ENCODE measurements at places on chromosomes 2 and 18.

DNA sequence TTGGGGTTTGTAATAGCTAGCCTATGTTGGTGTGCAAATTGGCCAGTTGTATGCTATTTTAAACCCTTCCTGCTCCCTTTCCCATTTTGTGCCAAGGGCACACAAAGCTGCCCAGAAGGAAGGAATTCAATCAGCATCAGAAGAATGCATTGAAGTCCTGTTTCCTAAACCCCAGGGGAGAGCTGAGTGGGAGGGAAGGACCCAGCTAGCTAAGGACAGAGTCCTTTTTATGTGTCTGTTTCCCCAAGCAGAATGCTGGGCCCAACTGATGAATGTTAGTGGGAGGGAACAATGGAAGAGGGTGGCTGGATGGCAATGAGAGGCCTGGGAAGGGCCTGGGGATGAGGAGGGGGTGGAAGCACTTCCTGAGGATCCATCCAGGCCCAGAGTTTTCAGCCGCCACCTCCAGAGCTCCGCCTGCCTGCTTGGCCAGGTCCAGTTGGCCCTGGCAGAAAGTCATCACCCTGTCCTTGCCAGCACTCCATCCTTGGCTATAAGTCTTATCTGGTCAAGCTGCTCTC, 32.7 kb downstream of the MEX3C start:
- DNase-seq: no peak

GRCh38 chr2:134771313-134771801, 52.6 kb upstream of the TMEM163 start:
- DNase-seq: no peak

- DNase-seq: no peak
Measured at GRCh38 chr2:26574900-26575560, 66.1 kb downstream of the CIB4 start.

GRCh38 chr2:207782238-207783030, 12.7 kb upstream of the FZD5 start:
- DNase-seq: no peak

DNA sequence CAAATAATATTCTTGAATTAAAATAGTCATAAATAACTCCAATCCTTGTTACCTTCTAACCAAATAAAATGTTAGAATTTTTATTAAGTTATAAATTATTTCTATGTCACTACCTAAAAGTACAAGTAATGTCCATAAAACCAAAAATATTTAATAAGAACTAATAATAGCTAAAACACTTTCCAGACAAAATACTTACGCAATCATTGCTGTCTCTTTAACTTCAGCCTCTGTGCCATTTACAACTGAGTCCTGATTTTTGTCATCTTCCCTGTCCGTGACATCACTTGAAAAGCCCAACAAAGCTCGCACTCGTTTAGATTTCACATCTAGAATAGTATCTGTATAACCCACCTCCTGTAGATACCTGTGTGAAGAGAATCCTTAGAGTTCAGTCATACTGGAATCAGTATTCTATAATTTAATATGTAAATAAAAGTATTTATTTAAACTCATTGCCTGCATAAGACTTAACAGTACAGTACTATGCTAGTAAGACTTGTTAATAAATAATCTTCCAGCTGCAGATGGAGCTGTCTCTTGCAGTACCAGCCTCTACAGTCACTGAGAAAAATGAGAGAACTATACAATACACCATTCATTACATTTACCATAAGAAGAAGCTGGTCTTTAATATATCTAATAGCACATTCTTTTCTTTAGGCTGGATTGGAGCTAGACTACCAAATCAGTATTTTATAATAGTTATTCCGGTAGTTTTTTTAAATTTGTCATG, 63.8 kb downstream of the STRN start:
- DNase-seq: no peak

GRCh38 chr2:172572981-172573380, 17.1 kb downstream of the PDK1 start:
- no peak for DNase-seq

GRCh38 chr2:144125751-144126150, 394.2 kb downstream of the ZEB2 start:
- no peak for DNase-seq

GRCh38 chr2:38185012-38185491, 109.1 kb upstream of the CYP1B1 start:
- no peak for DNase-seq

GRCh38 chr2:231530099-231531011, at the start of gene NMUR1:
Gene NMUR1, minus strand, starts transcription at chr2:231530445. Its CDS starts 84 bp downstream, at chr2:231530361.
- no peak for DNase-seq

- no peak for DNase-seq
Measured at GRCh38 chr2:153195342-153195741, 283.2 kb downstream of the RPRM start.

- DNase-seq: no peak
Measured at GRCh38 chr2:126663184-126663963, 7.4 kb downstream of the GYPC start.

- DNase-seq: no peak
Measured at GRCh38 chr2:101089942-101090799, 61.0 kb downstream of the TBC1D8 start.

GRCh38 chr18:50662775-50663383, 103.0 kb downstream of the MAPK4 start:
- no peak for DNase-seq

DNA sequence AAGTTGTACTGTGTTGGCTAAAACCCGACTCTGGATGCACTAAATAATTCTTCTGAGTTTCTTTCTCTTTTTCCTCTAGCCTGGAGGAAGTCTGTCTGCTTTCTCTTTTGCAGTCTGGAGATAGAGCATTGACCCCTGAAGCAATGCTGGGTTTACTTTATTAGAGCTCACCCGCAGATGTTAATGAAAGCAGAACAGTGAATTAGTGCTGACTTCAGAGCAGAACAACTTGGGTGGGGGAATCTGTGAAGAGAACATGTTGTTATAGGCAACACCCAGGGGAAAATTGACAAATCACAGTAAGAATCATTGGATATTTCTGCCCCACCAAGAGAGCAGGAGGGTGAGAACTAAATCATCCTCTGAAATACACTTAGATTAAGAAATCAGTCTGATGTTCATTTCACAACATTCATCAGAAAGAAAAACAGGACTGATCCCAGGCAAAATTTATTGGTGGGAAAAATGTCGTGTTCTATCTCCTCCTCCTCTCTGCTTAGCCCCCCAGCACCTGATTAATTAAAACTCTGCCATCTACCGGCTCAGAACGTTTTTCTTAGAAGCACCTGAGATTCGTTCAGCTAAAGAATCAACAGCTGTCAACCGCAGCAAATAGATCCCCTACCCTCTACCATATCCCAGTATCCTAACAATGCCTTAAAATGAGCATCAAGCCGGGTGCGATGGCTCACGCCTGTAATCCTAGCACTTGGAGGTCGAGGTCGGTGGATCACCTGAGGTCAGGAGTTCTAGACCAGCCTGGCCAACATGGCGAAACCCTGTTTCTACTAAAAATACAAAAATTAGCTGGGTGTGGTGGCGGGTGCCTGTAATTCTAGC, 165.1 kb downstream of the FMNL2 start:
- no peak for DNase-seq

DNA sequence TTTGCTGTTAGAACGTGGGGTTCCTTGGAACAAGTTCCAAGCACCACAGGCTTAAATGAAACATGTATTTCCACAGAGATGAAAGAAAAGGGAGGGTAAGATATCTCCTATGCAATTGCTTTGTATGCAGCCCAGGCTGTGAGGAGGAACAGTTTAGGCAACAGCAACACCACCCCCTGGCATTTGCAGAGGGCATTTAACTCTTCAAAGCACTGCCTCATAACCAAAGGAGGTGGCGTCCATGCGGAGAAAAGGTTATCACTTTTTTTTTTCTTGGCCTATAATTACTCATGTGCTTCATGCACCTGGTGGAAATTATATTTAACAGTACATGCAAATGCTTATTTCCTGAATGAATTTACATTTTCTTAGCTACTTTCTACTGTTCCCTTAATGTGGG, 286.0 kb downstream of the LPIN1 start:
- DNase-seq: no peak

DNA sequence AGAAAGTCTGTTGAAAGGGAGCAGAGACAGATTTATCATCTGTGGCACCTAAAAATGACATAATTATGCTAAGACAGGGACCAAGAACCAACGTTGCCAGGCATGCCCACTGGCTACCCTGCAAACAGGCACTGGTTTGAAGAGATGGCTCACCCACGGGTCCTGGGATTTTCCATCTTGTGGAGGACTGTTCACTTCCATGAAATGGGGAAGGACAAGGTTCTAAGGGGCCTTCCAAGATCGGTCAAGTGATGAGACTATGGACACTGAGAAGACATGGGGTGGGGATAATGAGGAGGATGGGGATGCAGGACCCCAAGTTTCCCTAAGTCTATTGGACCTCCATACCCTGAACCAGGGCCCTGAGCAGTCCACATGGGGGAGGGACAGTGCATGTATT, 18.9 kb downstream of the LGALSL start:
- no peak for DNase-seq

GRCh38 chr18:8912348-8913326, 189.9 kb upstream of the NDUFV2 start:
- peak; percentile 64 for DNase-seq

DNA sequence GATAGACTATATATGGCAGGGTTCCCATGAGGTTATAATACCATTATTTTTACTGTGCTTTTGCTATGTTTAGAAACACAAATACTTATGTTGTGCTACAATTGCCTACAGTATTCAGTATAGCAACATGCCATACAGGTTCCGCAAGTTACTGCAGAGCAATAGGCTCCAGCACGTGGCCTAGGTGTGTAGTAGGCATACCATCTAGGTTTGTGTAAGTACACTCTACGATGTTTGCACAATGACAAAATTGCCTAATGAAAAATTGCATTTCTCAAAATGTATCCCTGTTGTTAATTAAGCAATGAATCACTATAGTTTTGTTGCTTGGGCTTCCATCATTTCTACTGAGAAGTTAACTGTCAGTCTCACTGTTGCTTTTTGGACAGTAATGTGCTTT, 9.8 kb downstream of the CD302 start:
- no peak for DNase-seq

DNA sequence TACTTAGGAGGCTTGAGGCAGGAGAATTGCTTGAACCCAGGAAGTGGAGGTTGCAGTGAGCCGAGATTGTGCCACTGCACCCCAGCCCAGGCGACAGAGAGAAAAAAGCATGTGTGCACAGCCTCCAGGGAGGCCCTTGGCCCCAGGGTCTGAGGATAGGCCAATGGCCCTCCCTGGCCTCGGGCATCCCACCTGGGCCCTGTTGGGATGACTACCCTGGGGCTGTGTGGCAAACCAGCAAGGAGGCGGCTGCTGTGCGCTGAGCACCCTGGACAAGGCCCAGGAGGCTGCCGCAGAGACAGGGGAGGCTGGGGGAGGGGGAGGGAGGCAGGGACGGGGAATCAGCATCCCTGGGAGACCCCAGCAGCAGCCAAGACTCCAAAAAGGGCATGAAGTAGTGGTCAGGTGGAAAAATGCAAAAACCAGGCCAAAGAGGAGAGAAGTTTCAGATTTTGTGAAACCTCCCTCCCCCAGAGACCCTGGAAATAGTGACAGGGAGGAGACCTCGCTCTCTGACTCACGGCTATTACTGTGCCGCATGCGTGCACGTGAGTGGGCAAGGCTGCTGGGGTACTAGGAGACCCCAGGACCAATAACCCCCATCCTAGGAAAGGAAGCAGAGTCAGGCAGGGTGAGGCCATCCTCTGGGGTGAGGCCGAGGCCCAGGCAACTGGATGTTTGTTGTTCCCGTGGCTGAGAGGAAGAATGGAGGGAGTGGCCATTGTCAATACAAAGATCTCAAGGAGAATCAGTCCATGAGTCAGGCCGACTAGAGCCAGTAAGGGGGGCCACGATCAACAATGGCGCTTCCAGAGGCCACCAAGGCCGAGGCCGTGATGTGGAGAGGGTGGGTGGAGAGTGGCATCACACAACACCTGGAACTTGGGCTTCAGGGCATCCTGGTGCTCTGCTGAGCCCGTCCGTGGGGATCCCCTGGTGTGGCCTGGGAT, 16.0 kb upstream of the B3GNT7 start:
- no peak for DNase-seq

DNA sequence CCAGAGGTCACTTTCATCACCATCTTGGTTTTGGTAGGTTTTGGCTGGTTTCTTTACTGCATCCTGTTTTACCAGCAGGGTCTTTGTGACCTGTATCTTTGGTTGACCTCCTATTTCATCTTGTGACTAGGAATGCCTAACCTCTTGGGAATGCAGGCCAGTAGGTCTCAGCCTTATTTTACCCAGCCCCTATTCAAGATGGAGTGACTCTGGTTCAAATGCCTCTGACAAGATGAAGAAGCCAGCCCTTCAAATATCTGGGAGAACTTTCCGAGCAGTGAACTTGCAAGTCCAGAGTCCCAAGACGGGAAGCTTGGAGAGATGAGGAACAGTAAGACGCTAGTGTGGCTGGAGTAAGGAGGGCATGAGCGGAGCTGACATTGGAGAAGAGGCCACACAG, 28.6 kb downstream of the PROKR1 start:
- DNase-seq: no peak

DNA sequence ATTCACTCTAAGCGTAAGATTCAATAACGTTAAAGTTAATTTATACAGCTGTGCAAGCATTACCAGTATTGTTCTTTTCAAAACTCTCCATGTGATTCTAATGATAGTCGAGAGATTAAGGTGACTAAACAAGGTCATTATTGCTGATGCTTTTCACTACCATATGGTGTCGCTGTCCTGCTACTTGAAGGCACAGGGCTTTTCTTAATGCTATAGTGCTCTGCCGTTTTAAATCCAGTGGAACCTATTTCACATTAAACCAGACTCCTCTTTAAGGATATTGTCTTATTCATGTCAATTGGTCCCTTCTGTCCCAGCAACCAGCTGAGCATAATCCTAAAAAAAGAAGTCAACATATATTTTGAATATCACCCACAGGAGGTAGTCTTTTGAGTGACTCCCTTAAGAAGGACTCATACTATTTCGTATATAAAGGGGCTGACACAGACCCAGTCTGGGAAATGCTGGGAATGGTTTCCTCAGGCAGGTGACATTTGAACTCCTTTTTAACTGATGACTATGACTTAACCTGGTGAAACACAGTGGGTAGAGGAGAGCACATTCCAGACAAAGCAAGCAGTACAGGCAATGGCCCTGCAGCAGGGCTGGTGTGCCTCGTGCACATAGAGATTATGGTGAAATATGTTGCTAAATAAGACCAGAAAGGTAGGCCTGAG, 53.9 kb upstream of the CYTIP start:
- DNase-seq: no peak

GRCh38 chr2:149017116-149017985, 21.1 kb upstream of the LYPD6B start:
- peak; percentile 83 for DNase-seq

GRCh38 chr2:201523506-201523905, 72.0 kb downstream of the STRADB start:
- DNase-seq: no peak

- DNase-seq: no peak
Measured at GRCh38 chr2:162925595-162925994, 87.0 kb upstream of the KCNH7 start.

Measured in renal pelvis (tissue), 12 donors.